ENCODE measurements at places on chromosomes 2 and 18.

GRCh38 chr2:23100406-23100805, 284.6 kb upstream of the KLHL29 start:
- no peak for DNase-seq

DNA sequence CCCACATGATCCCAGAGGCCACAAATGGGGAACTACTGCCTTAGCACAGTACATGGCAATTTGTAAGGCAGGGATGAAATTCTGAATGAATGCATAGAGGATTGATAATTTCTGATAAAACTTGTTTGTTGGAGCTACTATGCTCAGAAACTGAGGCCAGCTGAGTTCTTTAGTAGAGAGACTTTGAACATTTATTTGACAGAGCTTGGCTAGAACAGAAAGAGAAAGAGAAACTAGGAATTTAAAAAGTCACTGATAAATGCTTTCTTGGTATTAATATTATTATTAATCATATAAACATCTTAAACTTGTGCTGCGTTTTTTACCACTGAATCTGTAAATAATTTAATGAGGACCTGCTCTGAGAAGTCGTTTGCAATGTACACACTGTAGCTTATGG, 923.7 kb upstream of the CNTNAP5 start:
- DNase-seq: no peak

GRCh38 chr2:27581417-27582128, 1.3 kb upstream of the ZNF512 start:
- DNase-seq: no peak

DNA sequence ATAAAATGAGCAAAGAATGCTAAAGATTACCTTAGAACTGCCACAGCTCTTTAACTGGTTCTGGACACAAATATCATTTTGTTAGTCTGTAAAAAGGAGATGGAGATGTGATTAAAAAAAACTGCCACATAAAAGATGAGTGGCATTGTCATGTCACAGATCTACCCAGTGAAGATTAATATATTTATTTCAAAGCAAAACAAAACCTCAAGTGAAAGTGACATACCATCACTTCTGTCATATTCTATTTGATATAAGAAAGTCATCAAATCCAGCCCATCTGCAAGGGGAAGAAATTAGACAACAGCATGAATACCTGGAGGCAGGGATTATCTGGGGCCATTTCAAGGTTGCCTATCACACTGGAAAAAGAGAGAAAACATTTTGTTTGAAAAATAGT, 417.6 kb upstream of the LRRTM4 start:
- no peak for DNase-seq

DNA sequence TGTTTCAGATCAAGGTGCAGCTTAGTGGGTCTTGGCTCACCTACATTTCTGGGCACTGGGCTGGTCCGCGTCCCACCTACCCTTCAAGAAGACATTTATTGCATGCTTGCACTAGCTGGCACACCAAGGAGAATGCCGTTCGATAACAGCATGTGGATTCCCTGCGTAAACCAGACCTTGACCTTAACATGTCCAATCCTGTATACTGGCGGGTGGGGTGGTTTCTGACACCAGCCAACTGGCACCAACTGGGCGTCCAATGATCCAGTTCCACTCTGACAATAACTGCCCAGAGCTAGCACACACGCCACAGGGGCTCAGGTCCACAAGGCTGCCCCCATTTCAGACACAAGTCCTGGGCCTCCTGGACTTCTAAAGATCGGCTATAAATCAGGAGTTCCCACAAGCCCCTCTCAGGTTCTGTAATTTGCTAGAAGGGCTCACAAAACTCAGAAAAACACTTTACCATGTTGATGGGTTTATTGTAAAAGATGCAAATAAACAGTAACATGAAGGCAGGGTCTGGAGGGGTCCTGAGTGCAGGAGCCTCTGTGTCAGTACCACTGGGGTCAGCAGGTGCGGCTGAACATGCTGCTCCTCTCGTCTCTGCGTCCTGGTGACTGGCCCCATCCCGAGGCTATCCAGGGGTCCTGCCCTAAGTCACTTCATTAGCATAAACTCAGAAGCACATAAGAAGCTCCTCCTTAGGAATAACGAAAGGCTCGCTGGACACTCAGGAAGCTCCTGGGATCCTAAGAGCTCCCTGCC, 161.8 kb downstream of the HDAC4 start:
- no peak for DNase-seq

- no peak for DNase-seq
Observed at GRCh38 chr18:68772268-68772667, 25.6 kb upstream of the CCDC102B start.

DNA sequence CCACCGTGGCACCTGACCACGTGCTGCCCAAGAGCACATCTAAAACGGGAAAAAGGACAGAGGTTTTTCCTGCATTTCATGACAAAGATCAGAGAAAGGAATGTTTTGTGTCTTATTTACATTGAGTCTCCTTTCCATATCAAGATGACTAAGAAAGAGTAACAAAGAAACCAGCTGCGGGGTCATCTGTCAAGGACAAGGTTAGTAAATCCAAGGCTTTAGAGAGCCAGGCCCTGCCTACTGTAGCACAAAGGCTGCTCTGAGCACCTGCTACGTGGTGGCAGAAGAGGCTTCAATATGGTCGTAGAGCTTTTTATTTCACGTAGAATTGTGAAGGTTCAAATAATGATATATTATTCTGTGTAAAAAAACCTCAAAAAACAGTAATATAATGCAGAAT, 51.0 kb downstream of the PRELID3A start:
- peak; percentile 78 for DNase-seq

GRCh38 chr2:23595601-23596251, 210.7 kb downstream of the KLHL29 start:
- DNase-seq: peak; percentile 91

GRCh38 chr18:35410561-35410960, 33.4 kb upstream of the ZNF396 start:
- no peak for DNase-seq

DNA sequence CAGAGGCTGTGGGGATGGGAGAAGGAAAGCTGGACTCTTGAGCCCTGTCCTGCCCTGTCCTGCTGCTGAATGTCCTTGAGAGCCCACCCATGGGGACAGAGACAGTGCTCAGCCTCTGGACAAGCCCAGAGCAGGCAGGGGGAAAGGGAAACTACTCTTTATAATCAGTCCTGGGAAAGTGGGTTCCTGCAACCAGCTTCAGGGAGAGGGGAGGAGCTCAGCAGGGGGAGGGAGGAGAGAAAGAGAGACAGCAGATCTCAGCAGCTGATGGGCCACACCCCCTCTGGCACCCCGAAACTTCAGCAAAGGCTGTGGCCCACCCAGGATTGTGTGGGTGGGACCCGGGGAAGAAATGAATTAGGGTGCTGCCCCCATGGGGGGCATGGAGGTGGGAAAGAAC, 11.6 kb downstream of the ECEL1 start:
- DNase-seq: no peak

- DNase-seq: no peak
Observed at GRCh38 chr2:9738535-9739496, 104.5 kb upstream of the TAF1B start.
